IMR-90 (cell line): ENCODE measurements at places on chromosomes 7 and 10. TPM values are rescaled to one million over a fixed set of nuclear protein-coding genes. Genes with fewer than 3 reads are reported as not detected.

The TRPV5 gene
- total RNA-seq = not detected in 2 replicates

The ZPBP gene
- not detected in 2 replicates for total RNA-seq

The TMEM26 gene
- 0.36 and 0.56 TPM in 2 replicates for total RNA-seq

The HOXA10 gene
- 0.18 and 0.28 TPM in 2 replicates for total RNA-seq

The DMBT1 gene
- under 0.01 TPM in 1 of 2 replicates, not detected in the other for total RNA-seq

The HMX2 gene
- not detected in 2 replicates for total RNA-seq

The COPS6 gene
- total RNA-seq = 158 and 185 TPM in 2 replicates

The ACSL5 gene
- total RNA-seq = 1.1 and 1.3 TPM in 2 replicates

The IL6 gene
- total RNA-seq = 15.2 and 18.3 TPM in 2 replicates

The ADCK2 gene
- total RNA-seq = 7.5 and 10.0 TPM in 2 replicates

The SVOPL gene
- total RNA-seq = not detected in 2 replicates

DNA sequence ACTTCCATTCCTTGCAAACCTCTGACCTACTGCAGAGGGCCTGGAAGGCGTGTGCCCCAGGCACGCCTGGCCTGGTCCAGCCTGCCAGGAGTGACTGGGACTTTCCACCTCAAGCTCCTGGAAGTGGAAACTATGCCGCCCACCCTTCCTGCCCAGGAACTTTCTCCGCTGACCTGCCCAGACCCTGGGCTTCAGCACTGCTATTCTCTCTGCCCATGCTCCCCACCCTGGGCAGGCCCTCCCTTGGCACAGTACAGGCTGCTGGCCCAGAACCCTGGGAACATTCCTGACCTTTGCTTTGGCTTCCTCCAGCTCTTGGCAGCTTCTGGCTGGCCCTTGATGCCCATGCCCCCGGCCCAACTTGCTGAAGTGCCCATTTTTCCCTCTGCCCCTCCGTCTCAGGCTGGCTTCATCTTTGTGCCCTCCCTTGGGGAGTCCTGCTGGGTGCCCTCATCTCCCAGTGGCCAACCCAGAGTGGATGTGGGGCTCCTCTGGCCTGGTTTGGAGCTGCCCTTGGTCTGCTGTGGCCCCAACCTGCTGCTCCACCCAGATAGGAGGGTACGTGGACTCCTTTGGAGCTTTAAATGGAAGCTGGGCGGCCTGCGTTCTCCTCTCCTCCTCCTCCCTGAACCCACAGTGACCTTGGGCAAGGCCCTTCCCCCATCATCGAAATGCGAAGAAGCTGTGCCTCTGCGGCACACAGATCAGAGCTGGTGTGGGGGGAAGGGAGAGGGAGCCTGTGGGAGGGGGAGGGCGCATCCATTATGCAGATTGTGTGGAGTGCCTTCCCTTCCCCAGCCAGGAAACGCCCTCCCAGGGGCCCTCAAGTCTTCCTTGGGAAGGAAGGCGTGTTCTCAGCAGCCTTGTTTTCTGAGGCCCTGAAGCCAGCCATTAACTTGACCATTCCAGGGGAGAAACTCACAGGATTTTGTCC is 3.4 kb downstream of the MMRN2 start:
- DNase-seq = peak; percentile 35

- no peak for DNase-seq
Measured at GRCh38 chr7:71042591-71042990, 89.4 kb upstream of the GALNT17 start.

GRCh38 chr7:136000288-136000913 is 23.2 kb upstream of the MTPN start:
- DNase-seq = peak; percentile 33

DNA sequence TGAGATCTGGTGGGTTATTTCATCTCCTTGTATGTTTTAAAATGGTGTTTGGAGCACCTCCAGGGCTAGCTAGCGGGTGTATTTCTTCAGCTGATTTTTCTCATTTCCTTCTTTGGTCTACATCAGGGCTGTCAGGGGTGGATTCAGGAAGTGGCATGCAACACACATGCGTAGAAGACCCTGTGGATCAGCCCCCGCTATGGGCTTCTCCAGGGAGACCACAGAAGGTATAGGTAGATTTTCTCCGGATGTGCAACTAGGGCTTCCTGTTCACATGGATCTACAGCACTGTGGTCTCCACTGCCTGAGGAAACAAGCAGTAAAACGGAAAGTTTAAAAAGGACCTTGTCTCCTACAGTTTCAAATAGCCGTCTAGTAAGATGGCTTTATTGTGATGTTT is 10.4 kb downstream of the NUB1 start:
- DNase-seq = no peak

DNA sequence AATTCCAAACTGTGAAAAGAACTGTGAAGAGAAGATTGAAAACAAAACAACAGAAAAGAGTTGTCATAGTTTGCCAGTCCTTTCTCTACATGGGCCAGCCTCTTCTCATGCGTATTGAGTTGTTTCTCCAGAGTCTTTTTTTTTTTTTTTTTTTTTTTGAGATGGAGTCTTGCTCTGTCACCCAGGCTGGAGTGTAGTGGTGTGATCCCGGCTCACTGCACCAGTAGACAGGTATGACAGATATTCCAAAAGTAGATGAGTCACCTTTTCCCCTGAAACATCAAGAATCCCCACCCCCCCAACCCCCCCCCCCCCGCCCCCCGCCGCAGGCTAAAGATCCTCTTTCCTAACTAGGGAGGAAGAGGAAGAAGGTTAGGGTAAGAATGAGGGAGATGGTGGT is 15.6 kb upstream of the KMT2C start:
- no peak for DNase-seq

- no peak for DNase-seq
Measured at GRCh38 chr10:1398626-1399410, 338.5 kb downstream of the ADARB2 start.

DNA sequence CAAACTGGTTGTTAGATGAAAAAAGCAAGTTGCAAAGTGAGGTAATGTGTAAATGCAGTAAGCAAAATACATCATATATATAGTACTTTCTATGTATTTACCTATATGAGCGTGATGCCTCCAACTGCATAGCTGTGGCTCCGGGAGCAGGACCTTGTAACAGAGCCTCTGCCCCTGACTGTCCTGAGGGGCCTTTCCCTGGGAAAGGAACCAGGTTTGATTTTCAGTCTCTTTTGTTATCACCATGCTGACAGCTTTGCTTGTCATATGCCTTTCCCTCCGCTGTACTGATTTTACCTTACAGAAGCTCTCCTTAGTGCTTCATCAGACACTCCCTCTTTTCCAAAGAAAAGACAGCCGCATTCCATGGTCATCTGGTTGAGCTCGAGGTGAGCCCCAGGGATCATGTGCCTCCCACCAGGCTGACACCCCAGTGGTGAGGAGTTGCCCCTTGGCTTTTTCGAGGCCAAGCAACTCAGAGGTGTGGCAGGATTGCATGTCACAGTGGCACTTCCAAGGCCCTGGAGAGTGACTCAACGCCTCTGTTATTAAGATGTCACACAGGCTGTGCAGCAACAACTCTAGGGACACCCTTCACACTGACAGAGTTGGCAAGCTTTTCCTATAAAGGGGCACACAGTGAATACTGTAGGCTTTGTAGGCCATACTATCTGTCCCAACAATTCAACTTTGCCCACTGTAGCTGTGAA is 78.9 kb downstream of the ALOX5 start:
- no peak for DNase-seq

DNA sequence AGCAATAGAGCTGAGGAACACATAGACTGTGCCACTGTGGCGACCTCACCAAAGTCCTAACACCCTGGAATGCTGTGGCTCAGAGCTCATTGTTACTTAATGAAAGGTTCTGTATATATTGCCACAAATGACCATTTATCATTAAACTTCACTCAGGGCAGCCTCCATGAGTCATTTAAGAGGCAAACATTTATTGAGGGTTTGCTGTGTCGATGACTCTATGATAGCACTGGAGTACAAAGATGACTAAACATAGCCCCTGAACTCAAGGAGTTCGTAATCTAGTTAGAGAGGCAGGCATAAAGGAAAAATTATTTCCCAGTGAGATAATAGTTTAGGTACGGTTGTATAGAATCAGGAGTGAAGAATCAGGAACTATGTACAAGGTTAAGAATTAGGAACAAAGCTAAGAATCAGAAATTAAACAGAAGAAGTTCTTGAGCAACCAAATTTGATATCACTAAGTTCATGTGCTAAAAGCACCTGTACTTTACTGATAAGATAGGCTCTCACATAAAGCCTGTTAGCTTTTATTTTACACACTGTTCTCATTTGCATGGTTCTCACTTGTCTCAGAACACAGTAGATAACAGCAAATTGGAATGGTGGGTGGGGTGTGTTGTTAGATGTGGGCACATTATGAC is 7.9 kb downstream of the ENTPD7 start:
- peak; percentile 92 for DNase-seq

DNA sequence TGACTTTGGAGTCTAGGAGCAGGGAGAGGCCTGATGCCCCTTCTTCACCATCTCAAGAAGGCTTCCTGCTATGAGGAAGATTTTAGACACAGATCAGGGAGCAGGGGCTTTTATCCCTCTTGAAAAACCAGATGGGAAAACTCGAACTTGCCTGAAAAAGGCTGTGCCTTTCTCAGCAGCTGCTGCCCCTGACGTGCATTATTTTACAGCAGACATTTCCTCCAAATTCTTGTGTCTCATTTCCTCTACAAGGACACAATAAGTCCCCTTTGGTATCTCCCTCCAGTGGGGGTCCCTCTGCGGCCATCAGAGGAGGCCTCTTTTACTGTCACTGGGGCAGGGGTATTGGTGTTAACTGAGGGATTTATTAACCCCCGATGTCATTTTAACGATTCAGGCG is 38.0 kb upstream of the AQP1 start:
- DNase-seq = no peak

DNA sequence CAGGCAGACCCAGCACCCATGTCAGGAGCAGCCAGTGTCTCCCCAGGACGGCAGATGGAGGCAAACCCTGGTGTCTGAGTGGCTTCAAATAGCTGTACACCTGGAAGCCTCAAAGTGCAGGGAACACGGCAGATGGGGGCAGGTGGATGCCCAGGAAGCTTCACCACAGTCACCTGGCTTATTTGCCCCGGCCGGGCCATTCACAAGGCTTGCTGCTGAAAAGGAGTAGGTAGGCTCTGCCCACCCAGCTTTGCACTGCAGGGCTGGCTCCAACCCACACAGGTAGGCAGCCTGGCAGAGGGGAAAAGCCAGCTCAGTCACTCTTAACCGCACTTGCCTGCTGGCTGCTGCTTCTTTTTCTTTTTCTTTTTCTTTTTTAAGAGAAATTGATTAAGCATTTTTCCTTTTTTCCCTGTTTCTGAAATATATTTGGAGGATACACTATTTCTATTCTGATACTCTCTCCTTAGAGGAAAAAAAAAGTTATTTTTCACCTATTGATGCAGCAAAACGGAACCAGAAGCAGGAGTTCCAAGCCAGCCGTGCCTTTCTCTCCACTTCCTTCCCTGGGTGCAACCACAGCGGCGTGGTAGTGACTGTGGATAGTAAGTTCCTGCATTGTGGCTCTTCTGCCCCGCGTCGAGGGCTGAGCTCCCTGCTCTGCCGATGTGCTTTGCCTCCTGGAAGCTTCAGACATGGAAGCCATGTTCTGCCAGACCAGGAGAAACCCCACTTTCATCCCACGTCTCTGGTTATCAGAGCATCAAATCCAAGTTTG is 118.3 kb downstream of the KLF6 start:
- no peak for DNase-seq

- DNase-seq = no peak
Measured at GRCh38 chr10:101839002-101839401, 4.6 kb downstream of the KCNIP2 start.

GRCh38 chr10:102246261-102246660 is 929 bp downstream of the GBF1 start:
- peak; percentile 56 for DNase-seq

DNA sequence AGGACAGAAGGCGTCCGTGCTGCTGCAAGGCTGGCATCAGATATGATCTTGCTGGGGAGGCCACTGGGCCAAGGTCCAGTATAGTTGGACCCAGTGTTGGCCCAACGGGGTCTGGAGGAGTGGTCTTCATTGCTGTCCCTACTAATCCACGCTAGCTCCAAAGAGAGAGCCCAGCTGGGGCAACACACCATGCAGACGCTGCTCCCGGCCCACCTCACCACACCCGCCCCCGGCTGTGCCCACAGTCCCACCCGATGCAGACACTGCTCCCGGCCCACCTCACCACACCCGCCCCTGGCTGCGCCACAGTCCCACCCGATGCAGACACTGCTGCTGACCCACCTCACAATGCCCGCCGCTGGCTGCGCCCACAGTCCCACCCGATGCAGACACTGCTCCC is 121.5 kb downstream of the VIPR2 start:
- DNase-seq = no peak

GRCh38 chr7:77310982-77311381 is 105.2 kb downstream of the GSAP start:
- no peak for DNase-seq

DNA sequence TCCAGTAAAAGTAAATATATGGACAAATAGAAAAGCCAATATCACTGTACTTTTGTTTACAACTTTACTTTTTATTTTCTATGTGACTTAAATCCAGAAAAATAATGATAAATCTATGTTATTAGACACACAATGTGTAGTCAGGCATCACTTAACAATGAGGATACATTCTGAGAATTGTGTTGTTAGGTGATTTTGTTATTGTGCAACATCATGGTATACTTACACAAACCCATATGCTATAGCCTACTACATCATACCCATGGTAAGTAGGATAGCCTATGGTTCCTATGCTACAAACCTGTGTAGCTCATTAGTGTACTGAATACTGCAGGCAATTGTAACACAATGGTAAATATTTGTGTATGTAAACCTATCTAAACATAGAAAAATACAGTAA is 781.7 kb upstream of the GHITM start:
- DNase-seq = no peak

DNA sequence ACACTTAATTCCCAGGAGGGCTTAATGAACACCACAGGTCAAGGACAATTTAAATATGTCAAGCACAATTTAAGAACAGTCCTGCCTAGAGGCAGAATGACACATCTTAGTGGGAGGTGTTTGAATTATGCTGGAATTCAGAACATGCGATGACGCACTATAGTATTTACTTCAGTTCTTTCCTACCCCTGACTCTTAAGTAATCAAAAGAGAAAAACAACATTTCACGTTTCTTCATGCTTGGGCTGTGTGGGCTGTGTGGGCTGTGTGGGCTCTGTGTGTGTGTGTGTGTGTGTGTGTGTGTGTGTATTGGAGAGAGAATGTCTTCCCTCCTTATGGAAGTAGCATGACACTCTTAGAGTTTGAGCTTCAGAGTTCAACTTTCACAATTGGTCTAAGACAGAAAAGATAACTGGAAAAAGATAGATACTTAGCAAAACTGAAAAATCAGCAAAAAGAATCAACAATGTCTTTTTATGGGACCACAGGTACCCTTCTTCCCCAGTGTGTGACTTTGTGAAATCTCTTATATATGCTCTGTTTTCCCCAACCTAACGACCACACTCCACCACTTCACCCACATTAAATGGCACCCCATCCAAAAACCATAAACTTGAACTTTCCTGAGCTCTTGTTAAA is 33.7 kb upstream of the CABCOCO1 start:
- peak; percentile 95 for DNase-seq
